ENCODE measurements at places on chromosomes 6 and 20.

DNA sequence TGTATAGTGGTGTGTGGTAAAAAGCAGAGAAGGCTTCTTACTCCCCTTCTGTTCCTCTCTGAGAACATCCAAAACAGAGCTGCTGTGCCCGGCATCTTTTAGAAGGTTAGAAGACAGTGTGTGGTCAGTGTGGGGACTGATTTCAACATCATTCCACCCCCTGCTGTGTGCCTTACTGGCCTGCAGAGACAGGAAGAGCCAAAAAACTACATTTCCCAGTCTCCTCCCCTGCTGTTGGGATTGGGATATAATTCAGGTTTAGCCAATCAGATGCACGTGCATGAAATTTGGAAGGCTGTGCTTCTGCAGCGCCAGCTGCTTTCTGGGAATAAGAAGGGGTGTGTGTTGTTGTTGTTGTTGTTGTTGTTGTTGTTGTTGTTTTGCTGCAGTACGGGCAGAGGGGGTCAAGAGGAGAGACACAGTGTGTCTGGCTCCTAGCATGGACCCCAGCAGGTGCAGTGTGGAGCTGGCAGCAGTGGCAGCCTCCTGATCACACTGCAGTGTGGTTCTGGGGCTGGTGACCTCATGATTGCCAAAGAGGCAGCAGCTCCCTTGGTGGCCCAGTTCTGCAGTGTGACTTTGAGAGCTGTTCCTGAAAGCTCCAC, 74.7 kb downstream of the MRPL14 start:
- no peak for DNase-seq

- DNase-seq, result no peak
Observed at GRCh38 chr20:43590036-43590391, 723 bp upstream of the IFT52 start.

GRCh38 chr6:143806282-143807102, 36.6 kb upstream of the LTV1 start:
- no peak for DNase-seq

DNA sequence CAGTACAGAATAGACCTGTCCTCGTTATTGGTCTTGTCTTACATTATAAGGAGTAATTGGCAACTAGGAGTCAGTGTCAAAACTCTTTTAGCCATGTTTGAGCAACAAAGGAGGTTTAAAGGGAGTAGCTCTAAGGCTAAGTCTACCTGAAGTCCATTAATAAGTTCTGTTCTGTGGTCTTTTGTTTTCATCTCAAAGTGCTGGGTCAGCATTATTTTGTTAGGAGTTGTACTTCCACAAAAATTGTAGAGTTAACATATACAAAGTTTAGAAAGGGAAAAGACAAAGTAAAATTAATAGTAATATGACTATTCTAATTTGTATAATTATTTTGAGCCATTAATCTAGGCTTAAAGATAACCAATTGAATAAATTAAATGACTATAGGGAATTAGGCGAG, 12.7 kb upstream of the SENP6 start:
- DNase-seq, result no peak

DNA sequence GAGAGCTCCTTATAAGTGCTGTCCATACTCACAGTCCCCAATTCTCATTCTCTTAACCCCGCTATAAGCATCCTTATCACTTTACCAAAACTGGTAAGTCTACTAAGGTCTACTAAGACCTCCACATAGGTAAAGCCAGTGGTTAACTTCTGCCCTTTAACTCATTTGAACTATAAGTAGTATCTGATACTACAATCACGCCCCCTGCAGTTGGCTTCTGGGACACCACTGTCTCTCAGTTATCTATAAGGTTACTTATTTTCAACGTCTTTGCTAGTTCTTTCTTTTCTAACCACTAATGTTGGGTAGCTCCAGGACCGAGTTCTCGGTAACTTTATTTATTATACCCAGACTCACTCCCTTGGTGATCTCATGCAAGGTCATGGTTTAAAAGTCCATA, 142.6 kb downstream of the ARHGAP18 start:
- DNase-seq, result no peak

DNA sequence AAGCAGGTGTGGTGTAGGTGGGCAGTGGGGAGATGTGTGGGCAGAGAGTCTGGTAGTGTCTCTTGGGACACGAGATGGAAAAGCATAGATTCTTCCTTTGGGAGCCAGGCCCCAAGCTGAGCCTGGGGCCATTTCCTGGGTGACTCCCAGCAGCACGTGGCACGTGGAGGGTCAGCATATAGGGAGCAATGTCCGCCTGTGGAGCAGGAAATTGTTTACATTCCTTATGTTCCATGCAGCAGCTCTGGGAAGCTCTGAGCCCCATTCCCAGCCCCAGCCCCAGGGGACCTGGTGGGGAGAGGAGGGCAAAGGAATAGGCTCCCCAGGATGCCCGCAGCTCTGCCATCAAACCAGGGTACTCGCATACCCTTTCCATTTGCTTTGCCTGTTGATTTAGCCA, 57.6 kb downstream of the DAAM2 start:
- DNase-seq, result no peak

- DNase-seq, result no peak
Observed at GRCh38 chr6:19362396-19362795, 474.8 kb upstream of the ID4 start.

DNA sequence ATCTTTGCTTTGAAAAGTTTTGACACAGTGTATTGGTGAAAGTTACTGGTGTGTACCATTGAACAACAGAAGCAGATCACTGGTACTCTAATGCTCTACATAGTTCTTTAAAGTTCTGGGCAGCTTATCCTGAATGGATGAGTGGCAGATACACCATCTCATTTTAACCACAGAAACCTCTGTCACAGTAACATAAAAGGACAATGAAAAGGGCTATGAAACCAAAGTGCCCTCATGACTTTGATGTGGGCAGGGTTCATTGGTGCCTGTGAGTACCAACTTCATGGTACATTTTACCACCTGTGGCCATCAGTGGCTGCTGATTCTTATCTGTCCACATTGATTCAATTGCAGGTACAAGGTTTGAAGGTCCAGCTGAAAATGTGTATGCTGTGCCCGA, 285.7 kb upstream of the PREP start:
- DNase-seq, result no peak

- DNase-seq, result no peak
Observed at GRCh38 chr6:22368794-22369193, 72.0 kb upstream of the PRL start.

- DNase-seq, result no peak
Observed at GRCh38 chr20:33575282-33575681, 85.4 kb downstream of the CBFA2T2 start.

DNA sequence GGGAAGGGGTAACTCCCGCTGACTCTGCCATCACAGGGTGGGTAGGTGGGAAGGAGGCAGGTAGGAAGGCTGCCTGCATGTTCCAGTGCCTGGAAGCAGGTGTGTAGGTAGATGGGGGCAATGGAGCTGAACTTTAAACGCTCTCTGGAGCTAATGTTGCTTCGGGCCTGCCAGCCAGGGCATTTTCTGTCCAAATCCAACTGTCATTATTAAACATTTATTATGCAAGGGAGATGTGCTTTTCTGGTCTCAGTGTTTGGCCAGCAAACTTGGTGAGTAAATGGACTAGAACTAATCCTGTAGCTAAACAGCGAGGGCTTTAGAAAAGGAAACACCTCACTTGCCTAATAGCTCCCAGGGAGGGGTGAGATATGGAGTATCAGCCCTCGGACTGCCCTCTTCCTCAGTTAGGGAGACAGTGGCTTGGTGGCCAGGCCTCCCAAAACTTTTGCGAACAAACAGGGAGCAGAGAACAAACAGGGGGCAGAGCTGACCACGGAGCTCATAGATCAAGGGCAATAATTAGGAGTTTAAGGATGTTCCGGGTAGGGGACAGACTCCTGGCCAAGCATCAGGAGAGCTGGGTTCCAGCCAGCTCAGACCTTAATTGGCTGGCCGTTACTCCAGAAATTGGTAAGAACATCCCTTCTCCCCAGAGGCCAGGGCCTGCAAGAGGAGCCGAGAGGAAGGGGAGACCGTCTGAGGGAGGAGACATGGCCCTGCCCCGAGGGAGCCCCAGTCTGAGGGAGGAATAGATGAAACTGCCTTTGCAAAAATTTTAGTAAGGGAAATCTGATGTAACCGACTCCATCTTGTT, 131.1 kb downstream of the VEGFA start:
- DNase-seq, result no peak

GRCh38 chr6:116434056-116434725, 27.0 kb upstream of the CALHM6 start:
- DNase-seq, result no peak

Measured in NCI-H2081 treated with DMSO at 0.1 percent for 48 hours (cell line).